ENCODE measurements at places on chromosomes 1 and 21.

DNA sequence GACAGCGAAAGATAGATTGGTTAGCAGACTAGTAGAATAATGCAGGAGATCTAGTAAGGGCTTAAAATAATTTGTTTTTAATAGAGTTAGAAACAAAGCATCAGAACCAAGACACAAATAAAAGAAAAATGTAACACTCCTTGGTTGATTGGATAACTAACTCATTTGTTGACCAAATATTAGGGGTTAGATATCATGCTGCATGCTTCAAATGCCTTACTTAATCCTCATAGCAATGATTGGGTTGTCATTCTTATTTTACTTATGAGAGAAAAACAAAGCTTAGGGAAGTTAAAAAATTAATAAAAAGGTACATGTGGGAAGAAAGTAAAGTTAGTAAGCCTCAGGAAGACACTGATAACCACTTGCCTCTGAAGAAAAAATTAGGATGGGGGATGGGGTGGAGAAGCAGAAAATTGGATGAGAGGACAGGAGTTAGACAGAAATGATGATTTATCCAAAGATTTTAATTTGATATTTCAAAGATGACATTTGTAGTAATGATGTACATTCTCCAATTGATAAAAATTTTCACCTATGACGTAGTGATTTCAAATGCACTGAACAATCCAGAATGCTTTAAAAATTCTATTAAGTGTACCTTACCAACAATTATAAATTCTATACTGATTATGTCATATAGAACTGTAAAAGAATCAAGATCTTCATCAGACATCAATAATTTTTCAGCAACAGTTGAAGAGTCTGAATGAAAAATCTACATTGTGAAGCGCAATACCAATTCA, 374.7 kb downstream of the COL11A1 start:
- no peak for DNase-seq

DNA sequence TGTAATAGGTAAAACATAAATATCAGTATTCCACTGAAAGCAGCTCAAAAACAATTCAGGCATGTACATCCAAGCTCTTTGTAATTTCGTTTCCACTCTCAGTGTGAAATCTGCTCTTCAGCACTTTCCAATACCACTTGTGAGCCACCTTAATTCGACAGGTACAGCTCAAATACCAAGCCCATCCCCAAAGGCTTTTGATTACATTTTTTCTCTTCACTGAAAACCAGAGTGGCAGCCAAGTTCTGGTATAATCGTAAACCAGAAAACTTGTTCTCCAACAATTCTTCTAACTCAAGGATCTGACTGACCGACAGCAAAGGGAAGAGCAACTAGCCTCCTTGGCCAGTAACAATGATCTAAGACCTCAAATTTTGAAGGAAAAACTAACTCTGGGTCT, 36.8 kb downstream of the FBXO42 start:
- DNase-seq: no peak

DNA sequence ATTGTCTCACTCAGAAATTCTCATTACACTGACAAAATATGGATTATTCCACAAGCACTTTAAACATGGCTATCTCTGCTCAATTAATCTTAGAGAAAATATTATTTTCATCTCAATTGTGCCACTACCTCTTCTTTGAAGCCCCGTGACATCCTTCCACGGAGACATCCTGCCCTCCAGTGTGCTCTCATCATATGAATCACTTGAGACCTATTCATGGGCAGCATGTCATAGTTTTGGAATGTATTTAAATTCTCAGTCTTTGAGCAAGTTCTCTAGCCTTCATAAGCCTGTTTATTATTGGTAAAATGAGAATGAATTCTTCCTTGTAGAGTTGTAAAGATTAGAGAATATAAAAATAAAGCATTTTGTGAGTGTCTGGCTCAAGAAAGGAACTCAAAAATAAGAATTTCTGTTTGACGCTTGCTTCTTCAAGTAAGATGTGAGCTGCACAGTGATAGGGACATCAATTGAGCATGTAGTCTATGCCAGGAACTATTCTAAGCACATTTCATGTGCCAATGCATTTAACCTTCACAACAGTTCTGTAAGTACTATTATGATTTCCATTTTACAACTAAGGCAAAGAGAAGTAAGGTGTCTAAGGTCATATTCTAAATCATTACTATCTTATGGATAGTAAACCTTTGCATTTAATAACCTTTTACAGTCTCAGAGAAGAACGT, 557.4 kb upstream of the ZRANB2 start:
- DNase-seq: no peak

DNA sequence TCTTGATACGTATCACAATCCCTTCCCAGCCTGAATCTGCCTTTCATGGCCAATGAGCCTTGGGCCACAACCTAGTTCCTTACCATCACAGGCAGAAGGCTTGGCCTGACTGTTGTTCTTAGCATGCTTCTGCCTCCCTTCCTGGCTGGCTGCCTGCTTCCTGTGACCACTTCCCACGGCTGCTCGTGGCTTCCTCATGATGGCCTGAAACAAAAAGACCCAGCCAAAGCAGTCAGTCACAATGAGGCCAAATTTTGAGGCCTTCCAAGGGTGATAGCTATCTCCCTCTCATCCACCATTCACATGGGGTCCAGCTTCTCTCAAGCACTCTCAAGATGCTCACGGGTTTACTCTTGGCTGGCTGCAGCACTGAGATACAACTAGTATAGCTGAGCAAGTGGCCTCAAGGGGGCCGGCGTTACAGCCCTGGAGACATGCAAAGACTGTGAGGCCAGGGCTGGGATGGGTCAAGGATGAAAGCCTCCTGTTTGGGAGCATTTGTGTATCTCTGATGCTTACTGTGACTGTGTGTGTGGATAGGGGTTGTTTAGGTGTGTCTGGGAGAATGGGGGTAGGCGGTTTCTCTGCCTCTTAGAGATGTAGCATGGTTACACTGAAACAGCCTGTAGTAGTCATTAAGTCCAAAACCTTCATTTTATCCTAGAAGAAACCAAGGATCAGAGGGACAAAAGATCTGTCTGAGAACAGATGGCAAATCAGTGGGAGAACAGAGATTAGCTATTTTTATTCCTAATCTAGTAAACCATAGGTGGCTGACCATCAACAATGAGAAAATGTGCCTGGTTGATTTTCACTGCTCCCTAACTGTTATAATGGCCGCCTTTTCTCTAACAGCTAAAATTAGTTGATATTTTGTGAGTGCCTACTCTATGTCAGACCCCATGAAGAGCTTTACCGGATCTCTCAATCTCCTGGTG, 5.4 kb upstream of the TOE1 start:
- DNase-seq: no peak

GRCh38 chr1:27994060-27994459, 34.3 kb downstream of the XKR8 start:
- no peak for DNase-seq

All from C1 segment of cervical spinal cord (tissue), 14 donors.